ENCODE measurements at places on chromosomes 2 and 18. TPM values are rescaled to one million over a fixed set of nuclear protein-coding genes. Genes with fewer than 3 reads are reported as not detected.
A peak's percentile ranks its signal among the peaks of the same experiment; 100 is the strongest.

- peak overlapping the region; percentile 77 for H3K27ac ChIP-seq
- peak; percentile 59 for DNase-seq
- H3K4me1 ChIP-seq, result peaks cover 68% of the 10 kb centered on the region
- H3K36me3 ChIP-seq, result no peaks in the 10 kb centered on the region
- peak overlapping the region; percentile 5 for H3K4me3 ChIP-seq
- H3K27me3 ChIP-seq, result no peaks in the 10 kb centered on the region
Observed at GRCh38 chr2:54673501-54673998, 49.9 kb upstream of the EML6 start.

BUB1 gene
- 48.2 TPM for total RNA-seq

DNAJC5G gene
- not detected for total RNA-seq

DNA sequence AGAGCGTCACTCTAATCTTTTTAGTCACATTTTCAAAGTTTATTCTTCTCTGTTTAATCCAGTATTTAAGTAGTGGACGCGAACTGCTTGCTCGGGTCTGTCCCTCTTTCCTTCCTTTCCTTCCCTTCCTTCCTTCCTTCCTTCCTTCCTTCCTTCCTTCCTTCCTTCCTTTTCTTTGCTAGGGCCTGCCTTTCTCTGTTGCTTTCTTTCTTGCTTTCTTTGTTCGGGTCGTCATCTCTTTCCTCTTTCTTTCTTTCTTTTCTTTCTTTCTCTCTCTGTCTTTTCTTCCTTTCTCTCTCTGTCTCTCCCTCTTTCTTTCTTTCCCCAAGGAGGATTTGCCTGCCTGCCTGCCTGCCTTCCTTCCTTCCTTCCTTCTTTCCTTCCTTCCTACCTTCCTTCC lies 3.0 kb upstream of the ACKR3 start:
- no peak overlapping the region for H3K4me3 ChIP-seq
- H3K27ac ChIP-seq, result no peak overlapping the region
- DNase-seq, result no peak

TLX2 gene
- 2.5 TPM for total RNA-seq

GRCh38 chr18:53753601-53754000 lies 470.9 kb downstream of the MBD2 start:
- H3K27me3 ChIP-seq, result no peaks in the 10 kb centered on the region
- no peak for DNase-seq
- H3K4me3 ChIP-seq, result no peak overlapping the region
- no peaks in the 10 kb centered on the region for H3K36me3 ChIP-seq

POTEI gene
- 0.87 TPM for total RNA-seq

DNA sequence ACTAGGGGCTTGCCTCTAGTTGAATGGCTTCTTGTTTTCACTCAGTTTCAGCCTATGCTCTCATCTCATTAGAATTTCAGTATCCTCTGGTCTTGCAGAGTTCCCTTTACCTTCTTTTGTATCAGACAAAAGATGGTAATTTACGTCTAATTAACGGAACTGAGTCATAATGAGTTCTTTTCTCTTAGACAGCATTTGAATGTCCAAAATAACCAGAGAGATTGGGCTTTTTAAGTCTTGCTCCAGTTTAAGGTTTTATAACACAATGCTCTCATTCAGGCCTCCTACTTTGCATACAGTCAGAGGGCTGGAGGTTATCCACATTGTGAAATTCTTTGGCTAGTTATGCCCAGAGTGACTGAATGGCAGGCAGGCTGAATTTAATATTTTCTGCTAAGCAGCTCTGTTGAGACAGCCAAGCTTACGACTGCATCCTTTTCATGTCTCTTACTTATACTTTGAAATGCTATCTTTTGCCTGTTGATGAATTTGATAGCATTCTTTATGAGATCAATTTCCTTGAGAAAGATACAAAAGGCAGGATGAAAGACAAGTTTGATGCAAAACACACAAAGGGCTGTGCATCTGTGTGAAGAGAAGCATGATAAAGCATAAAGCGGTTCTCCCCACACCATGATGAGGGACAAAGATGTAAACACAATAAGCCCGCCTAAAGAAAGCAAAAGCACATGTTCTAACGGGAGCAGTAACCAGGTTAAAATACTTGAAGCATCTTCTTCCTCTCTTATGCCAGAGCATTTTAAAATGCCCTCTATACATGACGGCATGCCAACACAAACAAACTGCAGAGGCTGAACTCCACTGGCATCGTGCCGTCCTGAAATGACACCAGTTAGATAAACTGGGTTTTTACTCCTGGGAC lies 90.0 kb downstream of the CDH2 start:
- DNase-seq, result peak; percentile 42
- H3K27ac ChIP-seq, result no peak overlapping the region
- no peaks in the 10 kb centered on the region for H3K4me1 ChIP-seq
- H3K36me3 ChIP-seq, result no peaks in the 10 kb centered on the region

NOTO gene
- not detected for total RNA-seq

- H3K36me3 ChIP-seq, result no peaks in the 10 kb centered on the region
- no peak overlapping the region for H3K27ac ChIP-seq
Observed at GRCh38 chr2:66364495-66365333, 70.2 kb upstream of the MEIS1 start.

- peak overlapping the region; percentile 97 for H3K27ac ChIP-seq
- H3K4me1 ChIP-seq, result peaks cover 80% of the 10 kb centered on the region
- peak overlapping the region; percentile 23 for H3K4me3 ChIP-seq
- peaks cover 5% of the 10 kb centered on the region for H3K36me3 ChIP-seq
Observed at GRCh38 chr18:35180455-35180854, 60.4 kb upstream of the ZNF397 start.

DNA sequence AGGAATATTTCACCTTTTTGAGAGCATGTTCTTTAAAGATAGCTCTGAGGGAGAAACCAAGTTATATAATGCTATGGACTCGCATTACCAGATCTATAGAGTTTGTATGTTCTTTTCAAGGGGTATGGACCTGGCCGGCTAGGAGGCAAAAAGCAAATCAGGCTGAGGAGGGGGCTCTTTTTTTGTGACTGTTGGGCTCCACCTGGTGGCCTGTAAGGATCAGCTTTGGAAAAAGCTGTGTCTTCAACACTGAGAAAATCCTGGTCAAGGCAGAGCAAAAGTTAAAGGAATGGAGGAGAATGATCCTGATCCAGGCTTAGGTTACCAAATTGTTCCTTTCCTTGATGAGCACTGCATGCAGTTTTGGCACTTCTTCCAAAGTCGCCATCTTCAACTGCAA lies 180.5 kb downstream of the DIS3L2 start:
- no peak overlapping the region for H3K4me3 ChIP-seq
- no peak overlapping the region for H3K27ac ChIP-seq
- no peaks in the 10 kb centered on the region for H3K36me3 ChIP-seq
- peak; percentile 68 for DNase-seq

GRCh38 chr2:158746488-158746887 lies 48.6 kb upstream of the DAPL1 start:
- H3K4me1 ChIP-seq, result no peaks in the 10 kb centered on the region
- no peak for DNase-seq
- no peak overlapping the region for H3K4me3 ChIP-seq

- no peak overlapping the region for H3K27ac ChIP-seq
- no peak for DNase-seq
- no peaks in the 10 kb centered on the region for H3K36me3 ChIP-seq
- no peak overlapping the region for H3K4me3 ChIP-seq
- H3K27me3 ChIP-seq, result no peaks in the 10 kb centered on the region
Observed at GRCh38 chr2:103887625-103888024, 966.3 kb upstream of the POU3F3 start.
